Camera-type eye (tissue), 1 donor: ENCODE measurements at places on chromosomes 16 and 17. TPM values are rescaled to one million over a fixed set of nuclear protein-coding genes. Genes with fewer than 3 reads are reported as not detected.

PNMT gene
- total RNA-seq, result 1.2 TPM

UMOD gene
- not detected for total RNA-seq

GP1BA gene
- total RNA-seq, result 0.22 TPM

NDE1 gene
- total RNA-seq, result 21.5 TPM

SLC35G6 gene
- not detected for total RNA-seq

MPP2 gene
- total RNA-seq, result 24.1 TPM

SRL gene
- total RNA-seq, result 38.6 TPM

GNG13 gene
- 3.8 TPM for total RNA-seq

SMTNL2 gene
- total RNA-seq, result 17.4 TPM

SLC16A11 gene
- total RNA-seq, result 0.44 TPM

GNAO1 gene
- total RNA-seq, result 19.7 TPM

HCFC1R1 gene
- 10.0 TPM for total RNA-seq

STAC2 gene
- total RNA-seq, result 2.1 TPM

ITGAD gene
- total RNA-seq, result not detected

ZNF385C gene
- 4.0 TPM for total RNA-seq

CCDC92B gene
- 2.5 TPM for total RNA-seq

CMTM2 gene
- total RNA-seq, result not detected

FSCN2 gene
- total RNA-seq, result 7.9 TPM
